ENCODE measurements at places on chromosomes 4 and X.
A peak's percentile ranks its signal among the peaks of the same experiment; 100 is the strongest.

DNA sequence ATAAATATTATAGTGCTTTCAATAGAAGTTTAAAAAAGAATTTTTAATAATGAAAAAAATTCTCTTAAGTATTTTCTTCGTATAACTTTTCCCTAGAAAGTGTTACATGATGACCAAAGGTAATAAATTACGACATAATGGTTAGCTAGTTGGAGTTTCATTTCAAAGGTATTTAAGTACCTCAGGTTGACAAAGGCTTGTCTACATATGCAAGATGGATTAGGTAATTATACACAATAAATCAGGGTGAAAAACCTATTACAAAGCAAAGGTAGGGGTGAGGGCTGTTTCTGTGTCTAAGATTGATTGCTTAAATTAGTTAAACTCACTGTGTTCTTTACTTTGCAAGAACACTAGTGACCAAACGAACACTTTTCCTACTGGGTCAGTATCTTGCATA lies 508.5 kb upstream of the FAT1 start:
- no peak for DNase-seq

DNA sequence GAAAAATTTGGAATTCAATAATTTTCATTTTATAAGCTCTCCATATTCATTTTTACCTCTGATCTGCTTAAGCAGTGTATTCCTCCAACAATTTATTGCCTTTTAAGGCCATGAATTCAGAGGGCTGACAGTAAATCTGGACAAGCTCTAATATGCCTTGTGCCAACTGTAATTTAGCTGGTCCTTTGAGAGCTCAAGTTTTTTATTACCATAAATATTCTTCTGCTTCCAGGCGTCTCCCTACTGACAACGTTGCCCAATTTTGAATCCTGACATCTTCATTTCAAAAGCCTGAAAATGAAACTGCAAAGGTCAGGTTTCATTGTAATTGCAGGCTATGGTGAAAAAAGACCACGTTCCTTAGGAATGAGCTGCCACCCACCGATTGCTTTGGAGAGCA lies 95.8 kb upstream of the GEMIN8 start:
- no peak for DNase-seq

DNA sequence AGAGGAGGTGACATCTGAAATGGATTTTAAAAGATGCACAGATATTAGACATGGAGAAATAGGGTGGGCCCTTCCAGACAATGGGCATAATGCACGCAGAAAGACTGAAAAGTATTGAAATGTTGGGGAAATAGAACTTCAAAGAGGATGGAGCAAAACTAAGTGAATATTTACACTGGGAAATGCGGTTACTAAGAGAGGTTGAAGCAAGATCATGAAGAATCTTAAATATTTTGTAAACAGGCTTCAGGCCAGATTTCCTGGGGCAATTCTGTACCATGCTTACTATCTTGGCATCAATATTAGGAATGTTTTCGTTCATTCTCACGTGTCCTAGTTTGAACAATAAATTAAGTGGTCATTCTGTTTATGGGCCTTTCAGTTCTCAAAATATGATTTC lies 216.3 kb downstream of the ADAMTS3 start:
- no peak for DNase-seq

DNA sequence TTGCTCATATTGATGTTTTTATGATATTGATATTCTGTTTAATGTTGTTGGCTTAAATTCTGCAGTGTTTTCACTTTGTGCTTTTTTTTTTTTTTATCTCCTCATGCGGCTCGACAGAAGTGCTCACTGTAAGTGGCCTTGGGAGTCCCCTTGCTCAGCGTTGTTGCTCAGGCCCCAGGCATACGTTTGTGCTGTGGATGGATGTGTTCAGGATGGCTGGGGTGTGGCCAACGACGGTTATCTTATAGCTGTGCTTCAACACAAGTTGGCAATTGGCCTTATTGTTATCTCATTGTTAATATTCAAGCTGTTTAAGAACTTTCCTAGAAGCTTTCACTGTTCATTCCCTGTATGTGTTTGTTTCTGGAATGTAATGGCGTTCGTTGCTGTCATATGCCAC lies 36.4 kb upstream of the CLCN4 start:
- DNase-seq: no peak

DNA sequence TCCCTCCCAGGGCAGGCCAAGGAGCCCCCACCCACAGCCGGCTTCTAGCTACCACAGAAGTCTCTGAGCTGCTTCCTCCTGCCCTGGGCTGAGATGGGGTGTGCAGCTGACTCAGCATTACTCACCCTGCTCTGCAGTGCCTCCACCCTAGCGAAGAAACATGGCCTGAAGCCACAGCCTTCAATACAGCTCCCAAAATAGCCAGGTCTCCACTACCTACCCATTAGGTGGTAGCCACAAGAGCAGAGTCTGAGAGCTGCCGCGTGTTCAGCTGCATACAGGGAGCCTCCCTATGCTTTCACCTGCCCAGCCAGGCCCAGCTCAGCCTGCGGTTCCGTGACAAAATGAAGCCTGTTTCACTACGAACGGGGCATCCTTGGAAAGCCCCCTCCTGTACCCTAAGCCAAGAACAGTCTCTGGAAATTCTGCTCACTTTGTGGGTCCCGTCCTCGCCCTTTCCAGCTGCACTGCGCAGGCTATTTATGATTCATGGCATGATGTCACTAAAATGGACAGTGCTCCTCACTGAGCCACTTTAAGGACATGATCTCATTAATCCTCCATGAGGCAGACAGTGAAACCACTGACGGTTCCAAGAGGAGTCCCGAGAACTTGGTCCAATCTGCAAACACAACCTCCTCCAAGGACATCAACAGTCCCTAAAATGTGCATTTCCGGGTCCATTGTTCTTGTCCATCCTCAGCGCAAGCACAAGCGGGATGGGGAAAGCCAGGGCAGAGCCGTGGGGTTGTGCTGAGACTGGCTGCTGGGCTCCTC lies 20.2 kb downstream of the WDR1 start:
- DNase-seq: no peak

- DNase-seq: no peak
Observed at GRCh38 chrX:136221851-136222513, 29.2 kb downstream of the MAP7D3 start.

- DNase-seq: no peak
Observed at GRCh38 chr4:79652232-79652631, 244.2 kb upstream of the GK2 start.

DNA sequence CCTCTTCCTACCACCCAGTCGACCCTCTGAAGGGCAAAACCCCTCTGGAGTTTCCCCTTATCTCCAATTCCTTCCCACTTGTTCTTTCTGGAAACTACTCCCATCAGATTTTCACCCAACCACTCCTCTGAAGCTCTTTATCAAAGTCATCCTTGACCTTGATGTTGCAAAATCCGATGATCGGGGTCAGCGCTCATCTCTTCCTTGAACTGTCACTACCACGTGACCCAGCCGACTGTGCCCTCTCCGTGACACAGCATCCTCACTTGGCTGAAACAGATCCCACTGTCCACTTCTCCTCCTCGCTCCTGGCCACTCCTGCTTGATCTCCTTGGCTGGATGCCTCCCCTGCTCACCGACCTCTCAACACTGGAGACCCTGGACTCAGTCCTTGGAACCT lies 1.1 kb downstream of the CFAP99 start:
- no peak for DNase-seq

GRCh38 chr4:1715002-1715758 lies 3.1 kb upstream of the SLBP start:
- no peak for DNase-seq

- peak; percentile 72 for DNase-seq
Observed at GRCh38 chrX:103687696-103688201, 1.2 kb upstream of the MORF4L2 start.

GRCh38 chr4:2792711-2793585 lies at the start of gene SH3BP2:
TSS of gene SH3BP2 (plus strand) at chr4:2793085. CDS start at chr4:2820618, 27,533 bp downstream.
- no peak for DNase-seq
